ENCODE measurements at places on chromosomes 6 and 20.
A peak's percentile ranks its signal among the peaks of the same experiment; 100 is the strongest.

DNA sequence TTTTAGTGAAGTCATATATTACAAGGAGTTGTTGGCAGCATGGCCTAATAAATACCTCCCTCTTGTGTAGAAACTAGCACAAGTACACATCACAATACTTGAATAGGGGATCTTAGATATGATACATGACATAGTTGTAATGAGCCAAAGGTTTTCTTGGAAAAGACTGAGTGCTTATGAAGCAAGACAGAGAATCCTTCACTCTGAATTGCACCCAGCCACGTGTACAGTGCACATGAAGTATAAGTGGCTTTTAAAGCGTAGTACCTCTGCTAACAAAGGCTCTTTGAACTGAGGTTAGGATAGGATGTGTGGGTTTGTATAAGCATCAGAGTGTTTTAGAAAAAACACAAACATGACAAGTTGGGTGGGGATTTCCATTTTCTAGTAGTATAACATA, 145.5 kb upstream of the STMND1 start:
- DNase-seq: no peak

DNA sequence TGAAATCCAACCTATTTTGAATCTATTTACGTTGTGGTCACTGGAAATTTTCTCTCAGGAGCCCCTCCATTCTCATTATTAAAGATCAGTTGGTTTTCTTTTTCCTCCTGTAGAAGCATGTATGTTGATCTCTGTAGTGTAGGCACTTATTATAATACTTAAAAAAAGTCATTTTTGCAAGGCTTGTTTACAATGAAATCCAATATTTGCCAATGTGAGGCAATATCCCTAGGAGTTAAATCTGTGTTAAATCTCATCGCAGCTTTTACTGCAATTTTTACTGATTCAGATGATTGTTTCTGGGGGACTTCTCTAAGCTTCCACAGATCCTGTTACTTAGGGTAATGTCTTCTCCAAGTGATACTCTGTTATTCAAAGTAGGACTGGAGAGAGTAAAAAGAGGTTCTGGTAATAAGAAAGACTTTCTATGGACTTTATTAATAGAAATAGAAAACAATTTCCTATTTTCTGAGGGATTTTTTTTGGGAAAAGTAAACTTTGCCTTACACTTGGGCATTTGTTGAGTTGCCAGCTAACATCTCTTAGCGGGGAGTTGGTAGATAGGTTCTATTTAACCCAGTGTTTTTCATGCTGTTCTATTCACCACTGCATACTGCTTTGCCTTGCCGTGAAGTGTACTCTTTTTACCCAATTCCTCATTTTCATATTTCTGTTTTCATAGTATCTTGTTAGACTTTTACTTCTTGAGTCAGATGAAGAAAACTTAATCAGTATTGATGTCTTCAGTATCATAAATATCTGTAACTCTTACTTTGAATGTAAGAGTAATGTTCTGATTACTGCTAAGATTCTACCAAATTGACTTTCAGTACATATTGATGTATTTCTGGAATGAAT, 48.6 kb downstream of the CDKAL1 start:
- no peak for DNase-seq

GRCh38 chr20:11676630-11677287, 240.9 kb upstream of the BTBD3 start:
- DNase-seq: no peak

GRCh38 chr6:84652356-84653026, 111.9 kb downstream of the TBX18 start:
- DNase-seq: no peak

- no peak for DNase-seq
Observed at GRCh38 chr6:2497922-2498623, 252.6 kb downstream of the MYLK4 start.

DNA sequence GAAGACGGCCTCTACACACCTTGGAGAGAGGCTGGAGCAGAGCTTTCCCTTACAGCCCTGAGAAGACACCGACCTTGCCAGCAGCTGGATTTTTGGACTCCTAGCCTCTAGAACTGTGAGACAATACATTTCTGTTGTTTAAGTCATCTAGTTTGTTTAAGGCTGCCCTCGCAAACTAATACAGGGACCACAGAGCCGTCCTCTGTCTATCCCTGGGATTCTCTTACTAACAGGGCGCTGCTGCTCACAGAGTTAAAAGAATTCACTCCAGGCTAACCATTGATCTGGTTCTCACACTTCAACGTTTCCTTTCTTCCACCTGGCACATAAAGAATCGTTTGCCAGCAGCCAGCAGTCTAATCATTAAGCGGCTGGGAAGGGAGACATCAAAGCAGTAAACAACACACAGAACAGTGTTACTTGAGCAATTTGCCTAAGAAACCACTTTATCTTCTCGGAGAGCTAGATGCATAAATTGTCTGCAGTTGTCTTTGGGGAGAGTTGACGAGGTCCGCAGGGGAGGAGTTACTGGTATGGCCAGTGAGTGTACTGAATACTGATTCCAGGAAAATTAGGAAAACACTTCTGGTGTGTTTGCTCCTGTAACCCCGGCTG, 103.5 kb upstream of the AKAP12 start:
- no peak for DNase-seq

- no peak for DNase-seq
Observed at GRCh38 chr6:164010441-164011103, 596.1 kb downstream of the QKI start.

DNA sequence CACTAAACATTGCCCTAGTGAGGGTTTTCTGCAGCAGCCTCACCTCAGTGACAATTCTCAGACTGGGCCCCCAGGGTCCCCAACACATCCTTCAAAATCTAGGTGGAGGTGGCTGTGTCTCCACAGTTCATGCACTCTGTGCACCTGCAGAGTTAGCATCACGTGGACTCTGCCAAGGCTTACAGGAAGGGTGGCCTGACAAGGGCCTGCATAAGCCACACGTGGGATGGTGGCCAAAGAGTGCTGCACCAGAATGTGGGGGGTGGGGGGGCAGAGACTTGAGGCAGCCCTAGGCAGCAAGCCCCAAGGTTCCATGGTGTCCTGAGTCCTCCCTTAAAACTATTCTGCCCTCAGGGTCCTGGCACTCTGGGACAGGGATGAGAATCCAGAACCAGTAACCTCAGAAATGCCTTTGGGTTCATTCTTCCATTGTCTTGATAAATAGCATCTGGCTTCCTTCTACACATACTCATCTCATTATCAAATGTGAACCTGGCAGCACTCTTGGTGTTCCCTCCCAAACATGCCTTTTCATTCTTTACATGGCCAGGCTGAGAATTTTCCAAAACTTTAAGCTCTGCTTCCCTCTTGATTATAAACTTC, 1.6 kb upstream of the SERPINB1 start:
- DNase-seq: no peak

GRCh38 chr20:53708129-53708968, 114.7 kb upstream of the ZNF217 start:
- no peak for DNase-seq

DNA sequence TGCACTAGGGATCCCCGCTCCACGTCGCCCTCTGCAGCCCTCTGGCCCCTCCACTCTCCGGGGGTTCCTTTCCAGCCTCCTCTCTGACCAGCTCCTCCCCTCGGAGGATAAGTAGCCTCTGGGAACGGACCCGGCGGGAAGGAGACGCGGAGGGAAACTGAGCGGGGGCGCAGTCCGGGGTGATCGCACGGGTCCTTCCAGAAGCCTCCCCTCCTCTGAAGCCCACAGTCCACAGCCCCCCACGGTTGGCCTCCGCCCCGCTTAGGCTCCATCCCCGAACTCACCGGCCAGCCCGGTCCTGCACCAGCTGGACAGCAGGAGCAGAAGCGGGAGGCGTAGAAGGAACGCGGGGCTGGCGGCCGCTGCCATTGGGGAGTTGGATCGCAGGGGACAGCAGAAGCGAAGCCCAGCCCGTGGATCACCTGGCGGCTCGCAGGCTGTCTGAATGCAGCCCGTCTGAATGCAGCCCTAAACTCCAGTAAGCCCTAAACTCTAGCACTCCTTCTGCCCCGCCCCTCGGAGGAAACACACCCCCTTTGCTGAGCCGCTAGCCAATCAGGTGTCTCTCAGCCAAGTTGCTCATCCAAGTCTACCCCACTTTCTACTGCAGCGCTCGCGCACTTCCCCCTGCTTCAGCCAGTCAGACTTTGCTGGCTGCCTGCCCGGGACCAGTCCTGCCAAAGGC, at the start of gene RAET1G:
Gene RAET1G, minus strand, starts transcription at position 480 of the 685 bp plus-strand sequence. Its CDS starts 111 bp downstream, at position 369.
- peak; percentile 75 for DNase-seq

GRCh38 chr20:42959996-42960395, 229.7 kb downstream of the PTPRT start:
- DNase-seq: no peak

- DNase-seq: no peak
Observed at GRCh38 chr6:30151580-30151979, 9.4 kb downstream of the TRIM10 start.

DNA sequence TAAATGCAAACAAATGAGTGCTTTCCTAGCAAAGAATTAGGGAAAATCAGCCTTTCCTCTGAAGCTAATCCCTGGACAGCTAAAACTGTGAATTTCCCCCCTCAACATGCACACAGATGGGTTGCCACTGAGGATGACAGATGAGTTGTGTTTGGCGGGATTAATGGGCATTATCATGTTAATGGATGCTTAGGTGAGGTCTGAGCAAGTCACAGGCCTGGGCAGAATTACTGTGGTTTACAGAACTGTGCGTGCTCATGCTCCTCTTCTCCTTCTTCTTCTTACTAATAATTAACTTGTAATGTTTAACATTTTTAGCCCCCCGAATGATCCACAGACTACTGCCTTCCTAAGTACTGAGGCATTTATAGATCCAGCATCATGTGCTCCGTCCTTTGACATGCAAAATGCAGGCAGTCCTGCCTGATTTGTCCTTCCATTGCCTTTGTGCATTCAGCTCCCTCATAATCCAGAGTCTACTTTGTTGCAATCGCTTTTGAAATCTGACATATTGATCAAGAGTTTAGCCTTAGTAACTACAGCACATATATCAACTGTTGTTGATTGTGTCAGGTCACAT, 753.4 kb upstream of the MMS22L start:
- DNase-seq: no peak

DNA sequence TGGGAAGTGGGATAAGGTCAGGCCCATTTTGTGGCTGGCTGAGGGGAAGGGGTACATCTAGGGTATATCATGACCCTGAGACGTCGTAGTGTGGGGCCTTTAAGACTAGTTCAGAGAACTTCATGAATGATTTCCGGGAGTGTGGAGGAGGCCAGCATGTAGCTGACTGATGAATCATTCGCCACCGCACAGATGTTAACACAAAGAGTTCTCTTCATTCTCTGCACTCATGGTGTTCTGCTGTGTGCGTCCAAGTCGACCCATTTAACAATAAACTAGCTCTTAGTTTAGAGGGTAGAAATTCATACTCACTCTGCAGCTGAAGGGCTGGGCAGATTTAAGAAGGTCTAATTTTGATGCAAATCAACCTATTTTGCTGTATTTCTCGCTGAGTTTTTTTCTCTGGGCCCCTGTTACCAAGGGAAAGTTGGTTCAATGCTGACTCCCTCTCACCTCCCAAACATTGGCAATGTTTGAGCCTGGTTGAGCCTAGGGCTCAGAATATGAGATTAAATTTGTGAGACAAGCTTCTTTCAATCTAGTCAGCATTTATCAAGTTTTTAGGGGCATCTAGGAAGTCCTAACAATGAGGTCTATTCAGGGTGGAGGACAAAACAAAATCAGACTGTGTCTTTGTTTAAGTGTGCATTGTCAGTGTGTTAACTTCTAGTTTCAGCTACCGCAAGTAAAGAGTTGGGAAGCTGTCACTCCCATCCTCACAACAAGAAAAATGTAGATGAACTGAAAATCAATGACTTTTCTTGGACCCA, 106.8 kb upstream of the CBLN4 start:
- DNase-seq: no peak

GRCh38 chr6:22926790-22927354, 357.5 kb downstream of the HDGFL1 start:
- DNase-seq: no peak
